ENCODE measurements at places on chromosomes 4 and X. TPM values are rescaled to one million over a fixed set of nuclear protein-coding genes. Genes with fewer than 3 reads are reported as not detected.

DNA sequence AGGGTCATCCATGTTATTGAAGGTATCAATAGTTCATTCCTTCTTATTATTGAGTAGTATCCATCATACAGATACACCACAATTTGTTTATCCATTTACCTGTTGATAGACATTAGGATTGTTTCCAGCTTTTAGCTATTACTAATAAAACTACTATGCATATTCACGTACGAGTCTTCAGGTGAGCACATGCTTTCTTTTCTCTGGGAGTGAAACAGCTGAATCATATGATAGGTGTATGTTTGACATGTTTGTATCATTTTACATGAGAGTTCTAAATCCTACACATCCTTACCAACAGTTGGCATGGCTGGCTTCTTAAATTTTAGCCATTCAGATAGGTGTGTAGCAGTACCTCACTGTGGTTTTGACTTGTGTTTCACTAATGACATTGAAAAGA lies 556.6 kb upstream of the DIPK2B start:
- no peak for DNase-seq

DNA sequence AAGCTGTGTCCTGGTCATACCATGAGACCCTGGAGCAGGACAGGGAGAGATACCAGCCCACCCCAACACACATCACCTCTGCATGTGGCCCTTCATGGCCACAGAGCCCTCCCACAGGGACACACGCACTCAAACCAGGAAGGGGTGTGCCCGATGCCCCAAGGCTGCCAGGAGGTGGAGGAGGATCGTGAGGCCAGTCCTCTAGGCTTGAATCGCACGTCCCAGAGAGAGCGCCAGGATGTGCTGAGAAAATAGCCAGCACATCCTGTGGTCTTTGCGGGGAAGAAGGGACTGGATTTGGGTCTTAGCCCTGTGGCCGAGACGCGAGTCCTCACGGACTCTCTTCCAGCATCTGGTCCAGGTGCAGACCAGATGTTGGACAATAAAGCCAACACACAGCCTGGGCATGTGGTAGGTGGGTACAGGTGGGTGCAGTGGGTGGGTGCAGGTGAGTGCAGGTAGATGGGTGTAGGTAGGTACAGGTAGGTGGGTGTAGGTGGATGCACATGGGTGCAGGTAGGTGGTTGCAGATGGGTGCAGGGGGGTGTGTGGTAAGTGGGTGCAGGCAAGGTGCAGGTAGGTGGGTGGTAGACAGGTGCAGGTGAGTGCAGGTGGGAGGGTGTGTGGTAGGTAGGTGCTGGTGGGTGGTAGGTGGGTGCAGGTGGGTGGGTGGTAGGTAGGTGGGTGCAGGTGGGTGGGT lies 94.3 kb upstream of the AFAP1 start:
- DNase-seq, result no peak

DNA sequence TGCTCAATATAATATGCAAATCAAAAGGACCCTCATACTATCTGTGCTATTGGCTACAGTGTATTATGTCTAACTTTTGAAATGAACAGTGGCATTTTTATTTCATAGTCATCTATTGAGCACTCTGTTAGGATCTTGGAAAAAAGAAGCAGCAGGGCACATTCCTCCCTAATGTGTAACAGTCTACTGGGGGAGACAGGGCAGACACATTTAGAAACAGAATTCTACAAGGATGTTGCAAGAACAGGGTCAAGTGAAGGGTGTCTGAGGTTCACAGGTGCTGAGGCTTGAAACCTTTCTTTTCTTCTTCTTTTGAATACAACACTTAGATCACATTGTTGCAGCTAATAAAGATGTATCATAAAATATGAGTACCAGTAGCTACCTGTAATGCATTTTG lies 129.7 kb upstream of the SLC4A4 start:
- DNase-seq, result no peak

DNA sequence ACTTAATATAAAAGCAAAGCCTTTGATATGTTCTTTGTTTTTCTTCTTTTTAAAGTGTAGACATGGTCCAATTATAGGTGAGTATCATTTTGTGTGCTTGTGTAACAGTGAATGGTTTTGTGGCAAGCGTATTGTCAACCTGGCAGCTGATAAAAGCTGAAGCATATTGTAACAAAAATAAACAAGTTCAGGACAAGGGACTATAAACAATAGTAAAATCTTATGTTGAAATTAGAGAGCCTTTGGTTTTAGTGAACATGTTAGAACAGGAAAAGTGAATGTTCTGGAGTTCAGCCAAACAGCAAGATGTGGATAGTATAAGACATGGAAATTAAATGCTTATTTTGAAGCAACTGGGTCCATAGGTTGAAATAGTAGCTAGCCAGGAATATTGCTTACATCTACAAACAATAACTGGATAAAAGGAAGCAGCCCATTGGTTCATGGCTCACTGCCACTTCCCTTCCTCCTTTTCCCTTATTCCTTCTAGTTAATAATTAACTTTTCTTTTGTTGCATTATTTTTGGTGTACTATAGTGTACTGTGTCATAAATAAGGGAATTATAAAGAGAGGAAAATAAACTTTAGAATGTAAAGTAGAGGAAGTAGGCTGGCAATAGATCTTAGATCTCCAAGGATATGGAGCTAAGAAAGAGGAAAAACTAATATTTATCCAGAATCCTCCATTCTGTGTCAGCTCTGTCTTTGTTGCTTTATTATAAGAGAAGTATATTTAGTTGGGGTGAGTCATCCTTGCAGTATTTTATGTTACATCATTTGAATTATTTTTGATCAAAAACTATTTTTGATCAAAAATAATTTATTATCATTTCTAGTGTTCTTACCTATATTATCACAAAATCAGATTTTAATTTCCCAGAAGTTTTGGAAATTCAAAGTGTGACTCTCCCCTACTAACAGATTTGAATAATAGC lies 65.6 kb downstream of the MRPL1 start:
- DNase-seq, result no peak

- no peak for DNase-seq
These were observed 71.8 kb downstream of the SUPT20HL2 start for GRCh38 chrX:24241822-24242648.

- no peak for DNase-seq
These were observed 27.9 kb downstream of the RAB40AL start for GRCh38 chrX:102964940-102965339.

DNA sequence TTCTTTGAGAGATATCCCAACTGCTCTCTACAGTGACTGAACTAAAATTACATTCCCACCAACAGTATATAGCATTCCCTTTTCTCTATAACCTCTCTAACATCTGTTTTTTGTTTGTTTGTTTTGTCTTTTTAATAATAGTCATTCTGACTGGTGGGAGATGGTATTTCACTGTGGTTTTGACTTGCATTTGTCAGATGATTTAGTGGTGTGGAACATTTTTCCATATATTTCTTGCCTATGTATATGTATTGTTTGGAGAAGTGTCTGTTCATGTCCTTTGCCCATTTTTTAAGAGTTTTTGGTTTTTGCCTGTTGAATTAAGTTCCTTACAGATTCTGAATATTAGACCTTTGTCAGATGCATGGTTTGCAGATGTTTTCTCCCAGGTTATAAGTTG lies 9.0 kb downstream of the USO1 start:
- no peak for DNase-seq

DNA sequence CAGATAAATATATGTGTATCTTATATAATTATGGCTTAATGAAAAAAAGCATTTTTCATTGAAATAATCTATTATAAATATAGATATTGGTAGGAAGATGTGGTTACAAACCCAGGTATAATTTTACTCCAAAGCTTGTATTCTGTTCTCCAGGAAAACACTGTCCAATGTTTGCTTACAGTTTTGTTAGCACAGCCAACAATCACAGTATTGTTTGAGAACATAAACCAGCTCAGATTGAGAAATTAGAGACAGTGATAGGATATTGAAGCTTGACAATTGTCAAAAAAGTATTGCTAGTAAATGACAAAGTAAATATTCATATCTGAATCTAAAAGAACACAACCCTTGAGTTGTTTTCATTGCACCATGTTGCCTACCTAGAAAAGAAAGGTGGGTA lies 228.8 kb downstream of the ADGRL3 start:
- DNase-seq, result no peak

- no peak for DNase-seq
These were observed 1390.2 kb downstream of the C4orf33 start for GRCh38 chr4:130486186-130486585.

GRCh38 chrX:63739885-63740284 lies 45.1 kb downstream of the ARHGEF9 start:
- DNase-seq, result no peak

GRCh38 chrX:338281-338835 lies 19.8 kb upstream of the GTPBP6 start:
- DNase-seq, result no peak

DNA sequence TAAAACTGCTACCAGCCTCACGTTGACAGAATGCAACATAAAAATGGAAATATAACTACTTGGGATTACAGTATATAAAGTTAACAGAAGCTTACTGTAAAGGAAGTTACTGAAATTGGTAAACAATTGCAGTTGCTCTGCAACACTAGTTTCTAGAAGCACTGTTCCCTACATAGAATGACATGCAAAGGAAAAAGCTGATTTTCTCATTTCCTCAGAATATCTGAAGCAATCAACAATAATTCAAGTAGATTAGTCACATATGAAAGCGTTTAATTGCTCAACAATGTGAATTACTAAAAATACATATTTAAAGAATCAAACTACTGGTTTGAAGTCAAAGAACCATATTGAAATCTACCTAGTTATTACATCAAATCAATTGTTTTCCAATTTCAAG lies 31.8 kb downstream of the PDGFC start:
- no peak for DNase-seq

DNA sequence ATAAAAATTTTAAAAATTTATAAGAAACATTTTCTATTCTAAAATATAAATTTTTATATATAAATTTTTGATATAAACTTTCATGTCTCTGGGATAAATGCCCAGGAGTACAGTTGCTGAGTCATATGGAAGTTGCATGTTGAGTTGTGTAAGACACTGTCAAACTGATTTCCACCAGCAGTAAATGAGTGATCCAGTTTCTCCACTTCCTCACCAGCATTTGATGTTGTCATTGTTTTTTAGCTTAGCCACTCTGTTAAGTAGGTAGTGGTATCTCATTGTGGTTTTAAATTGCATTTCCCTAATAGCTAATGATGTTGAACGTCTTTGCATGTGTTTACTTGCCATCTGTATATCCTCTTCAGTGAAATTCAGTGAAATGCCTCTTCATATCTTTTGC lies 66.5 kb downstream of the MAMLD1 start:
- DNase-seq, result peak; percentile 1

GRCh38 chr4:58275856-58276255 lies 1165.7 kb upstream of the IGFBP7 start:
- DNase-seq, result no peak

- no peak for DNase-seq
These were observed 333.0 kb downstream of the DCHS2 start for GRCh38 chr4:154158361-154159155.

XG gene
- total RNA-seq, result 0.33 TPM

FAM9C gene
- total RNA-seq, result not detected

FAM149A gene
- total RNA-seq, result 22.9 TPM

RPL9 gene
- total RNA-seq, result 6,223 TPM

BGN gene
- total RNA-seq, result 10.3 TPM

PLRG1 gene
- total RNA-seq, result 83.4 TPM

PQBP1 gene
- 92.5 TPM for total RNA-seq

AFM gene
- not detected for total RNA-seq
